Fibroblast of skin of back (primary cell): ENCODE measurements at places on chromosomes 12 and 14.

GRCh38 chr14:21510735-21511657 lies at the start of gene METTL3:
Gene METTL3, minus strand, starts transcription at chr14:21511340. Its CDS starts 117 bp downstream, at chr14:21511223.
- peak; percentile 100 for DNase-seq

- DNase-seq, result no peak
Observed at GRCh38 chr12:82721726-82722125, 35.0 kb downstream of the TMTC2 start.

DNA sequence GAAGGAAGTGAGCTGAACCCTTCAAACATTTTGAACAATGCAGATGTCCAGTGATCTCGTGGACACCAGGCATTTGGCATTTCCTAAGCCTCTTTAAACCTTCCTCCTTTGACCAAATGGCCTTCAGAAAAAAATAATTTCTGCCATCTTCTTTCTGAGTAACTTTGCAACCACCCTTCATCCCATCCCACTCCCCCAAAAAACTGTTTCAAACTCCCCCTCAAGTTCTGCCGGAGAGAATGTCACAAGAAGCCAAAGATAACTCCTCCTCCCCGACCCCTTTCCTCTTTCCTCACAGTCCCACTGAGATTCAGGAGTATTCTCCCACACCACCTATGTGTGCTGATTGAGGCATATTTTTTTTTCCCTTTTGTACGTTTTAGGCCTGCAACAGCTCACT lies 1.7 kb downstream of the KSR2 start:
- no peak for DNase-seq

GRCh38 chr12:26319511-26319910 lies 124.1 kb downstream of the SSPN start:
- peak; percentile 22 for DNase-seq

DNA sequence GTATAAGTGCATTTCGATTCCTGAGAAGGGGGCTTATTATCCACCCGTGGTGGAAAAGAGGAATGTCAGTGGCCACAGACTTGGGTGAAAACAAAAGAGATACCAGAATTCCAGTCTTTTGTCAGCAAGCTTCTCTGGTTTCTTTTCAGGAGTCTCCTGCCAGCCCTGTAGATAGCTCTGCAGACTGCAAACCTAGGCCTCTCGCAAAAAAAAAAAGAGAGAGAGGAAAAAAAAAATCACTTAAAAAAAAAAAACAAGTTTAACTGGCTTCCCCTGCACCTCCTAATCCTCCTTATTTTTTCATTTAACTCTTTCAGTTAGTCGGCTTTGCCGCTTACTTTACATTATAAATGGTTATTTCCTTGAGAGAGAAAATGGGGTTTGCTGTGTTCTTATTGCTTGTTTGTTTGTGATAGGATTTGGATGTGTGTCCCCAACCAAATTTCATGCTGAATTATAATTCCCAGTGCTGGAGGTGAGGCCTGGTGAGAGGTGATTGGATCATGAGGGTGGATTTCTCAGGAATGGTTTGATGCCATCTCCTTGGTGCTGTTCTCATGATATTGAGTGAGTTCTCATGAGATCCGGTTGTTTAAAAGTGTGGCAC lies 170.0 kb downstream of the BCL11B start:
- DNase-seq, result no peak

DNA sequence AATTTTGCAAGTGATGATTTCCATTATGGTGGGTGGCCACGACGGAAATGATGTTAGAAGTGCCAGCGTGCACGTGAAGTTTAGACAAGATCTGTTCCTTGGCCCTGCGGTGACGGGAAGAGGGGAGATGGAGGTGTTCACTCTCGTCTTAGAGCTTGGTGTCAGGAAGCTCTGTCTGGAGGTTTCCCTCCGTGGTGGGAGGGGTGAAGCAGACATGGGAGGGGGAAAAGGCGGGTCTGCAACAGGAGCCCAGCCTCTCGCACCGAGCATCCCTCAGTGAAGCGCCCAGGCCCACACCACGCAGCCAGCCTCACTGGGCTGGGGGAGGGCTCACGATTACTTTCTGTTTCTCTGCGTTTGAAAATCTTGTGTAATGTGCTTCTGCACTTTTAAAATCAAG lies 26.3 kb downstream of the EML1 start:
- DNase-seq, result no peak

DNA sequence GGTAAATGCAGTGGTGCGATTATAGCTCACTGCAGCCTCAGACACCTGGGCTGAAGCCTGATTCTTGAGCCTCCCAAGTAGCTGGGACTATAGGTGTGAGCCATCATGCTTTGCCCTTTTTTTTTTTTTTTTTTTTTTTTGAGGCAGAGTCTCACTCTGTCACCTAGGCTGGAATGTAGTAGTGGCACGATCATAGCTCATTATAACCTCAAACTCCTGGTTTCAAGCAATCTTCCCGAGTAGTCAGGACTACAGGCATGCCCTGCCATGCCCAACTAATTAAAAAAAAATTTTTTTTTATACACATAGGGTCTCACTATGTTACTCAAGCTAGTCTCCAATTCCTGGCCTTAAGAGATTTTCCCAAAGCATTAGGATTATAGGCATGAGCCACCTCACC lies 6.9 kb downstream of the ATP2A2 start:
- DNase-seq, result no peak

DNA sequence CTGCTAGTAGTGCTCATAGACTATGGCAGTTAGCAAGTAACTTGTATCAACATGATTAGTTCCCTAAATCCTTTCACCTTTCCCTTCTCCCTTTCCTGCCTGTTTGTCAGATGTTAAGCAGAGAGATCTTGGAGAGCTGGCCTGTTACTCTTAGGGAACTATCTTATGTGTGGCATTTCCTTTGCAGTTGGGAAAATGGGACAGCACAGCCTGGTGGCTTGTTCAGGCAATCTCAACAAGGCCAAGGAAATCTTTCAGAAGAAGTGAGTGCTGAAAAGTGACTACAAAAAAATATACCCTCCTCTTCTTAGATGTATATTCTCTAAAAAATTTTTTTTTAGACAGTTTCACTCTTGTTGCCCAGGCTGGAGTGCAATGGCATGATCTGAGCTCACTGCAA lies 7.4 kb downstream of the PARP2 start:
- peak; percentile 5 for DNase-seq

DNA sequence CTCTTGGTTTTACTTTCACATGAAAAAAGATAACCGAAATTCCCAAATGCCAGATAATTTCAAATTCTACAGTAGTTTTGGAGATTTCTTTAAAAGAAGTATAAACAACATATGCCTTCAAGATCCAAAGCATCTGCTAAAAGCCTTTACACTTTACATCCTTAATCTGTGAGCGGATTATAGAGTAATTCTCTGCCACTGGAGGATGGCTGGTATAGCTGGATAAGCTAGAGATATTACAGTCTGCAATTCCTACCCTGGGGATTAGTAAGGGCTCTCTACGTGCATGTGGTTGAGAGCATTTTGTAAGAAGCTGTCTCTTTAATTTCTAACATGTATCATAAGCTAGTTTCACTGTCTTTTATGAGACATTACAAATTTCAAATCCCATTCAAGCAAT lies 240.3 kb upstream of the HMGA2 start:
- DNase-seq, result no peak

DNA sequence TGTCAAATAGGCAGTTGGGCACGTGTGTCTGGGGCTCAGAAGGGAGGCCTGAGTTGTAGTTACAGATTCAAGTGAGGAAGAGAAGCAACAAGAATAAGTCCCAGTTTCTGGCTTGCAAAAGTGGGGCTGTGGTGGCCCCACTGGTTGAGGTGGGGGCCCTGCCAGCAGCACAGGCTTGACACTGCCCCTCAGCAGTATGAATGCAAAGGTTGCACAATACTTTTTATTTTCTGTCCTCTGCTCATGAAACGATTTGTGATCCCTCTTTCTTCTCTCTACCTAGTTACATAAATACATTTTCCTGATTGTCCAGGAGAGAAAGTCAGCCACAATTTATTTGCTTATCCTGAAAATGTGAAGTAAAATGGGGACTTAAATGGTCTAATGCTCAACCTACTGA lies 577.8 kb downstream of the AACS start:
- no peak for DNase-seq

GRCh38 chr12:96828169-96828789 lies 78.8 kb upstream of the NEDD1 start:
- no peak for DNase-seq

GRCh38 chr12:78115889-78116288 lies 285.2 kb downstream of the NAV3 start:
- DNase-seq, result no peak

- DNase-seq, result no peak
Observed at GRCh38 chr12:123961585-123962345, 10.9 kb downstream of the CCDC92 start.

- DNase-seq, result peak; percentile 84
Observed at GRCh38 chr12:6229224-6230218, 29.3 kb downstream of the CD9 start.

- DNase-seq, result no peak
Observed at GRCh38 chr14:36949371-36949770, 223.0 kb downstream of the SLC25A21 start.

- peak; percentile 45 for DNase-seq
Observed at GRCh38 chr12:129903092-129903945, 506 bp downstream of the TMEM132D start.

GRCh38 chr12:873954-874353 lies 75.5 kb downstream of the RAD52 start:
- peak; percentile 5 for DNase-seq

GRCh38 chr14:56660677-56661389 lies 81.2 kb downstream of the TMEM260 start:
- no peak for DNase-seq

GRCh38 chr14:59377991-59378601 lies 87.1 kb downstream of the GPR135 start:
- no peak for DNase-seq

DNA sequence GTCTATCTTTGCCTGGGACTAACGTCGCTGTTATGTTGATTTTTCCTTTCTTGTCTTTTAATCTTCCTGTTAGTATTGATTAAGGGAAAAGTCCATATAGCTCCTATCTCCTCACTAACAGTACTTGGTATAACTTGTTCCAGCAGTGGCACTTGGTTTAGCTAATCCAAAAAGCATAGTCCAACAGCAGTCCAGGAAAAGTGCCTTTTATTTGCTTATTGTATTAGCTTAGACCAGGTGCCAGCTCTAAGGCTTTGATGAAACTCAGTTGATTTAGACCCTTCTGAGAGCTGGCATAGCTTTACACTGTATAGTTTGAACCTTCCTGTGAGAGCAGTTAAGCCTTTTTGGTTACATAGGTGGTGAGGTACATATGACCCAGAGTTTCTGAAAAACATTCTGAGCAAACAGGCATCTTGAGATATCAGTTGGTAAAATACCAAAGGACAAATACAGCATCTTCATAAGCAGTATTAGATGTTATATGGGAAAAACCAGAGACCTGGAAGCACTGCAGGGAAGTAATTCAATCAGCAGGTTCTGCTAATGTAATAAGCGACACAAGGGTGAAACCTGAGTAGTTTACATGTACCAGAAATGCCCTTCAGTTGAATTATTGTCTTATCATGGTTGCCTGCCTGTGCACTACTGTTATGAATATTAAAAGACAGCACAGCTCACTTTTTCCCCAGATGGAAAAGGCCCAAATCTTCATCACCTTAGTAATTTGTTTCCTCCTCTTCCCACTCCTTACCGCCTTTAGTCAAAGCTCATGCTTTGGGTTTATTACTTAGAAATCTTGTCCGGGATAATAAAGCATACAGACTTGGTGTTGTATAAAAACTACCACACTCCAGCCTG lies 13.0 kb downstream of the PELI2 start:
- no peak for DNase-seq

- no peak for DNase-seq
Observed at GRCh38 chr14:37437490-37437889, 157.6 kb downstream of the FOXA1 start.

- peak; percentile 8 for DNase-seq
Observed at GRCh38 chr12:85775091-85775490, 61.1 kb downstream of the RASSF9 start.

GRCh38 chr14:85464135-85464895 lies 65.6 kb upstream of the FLRT2 start:
- no peak for DNase-seq

DNA sequence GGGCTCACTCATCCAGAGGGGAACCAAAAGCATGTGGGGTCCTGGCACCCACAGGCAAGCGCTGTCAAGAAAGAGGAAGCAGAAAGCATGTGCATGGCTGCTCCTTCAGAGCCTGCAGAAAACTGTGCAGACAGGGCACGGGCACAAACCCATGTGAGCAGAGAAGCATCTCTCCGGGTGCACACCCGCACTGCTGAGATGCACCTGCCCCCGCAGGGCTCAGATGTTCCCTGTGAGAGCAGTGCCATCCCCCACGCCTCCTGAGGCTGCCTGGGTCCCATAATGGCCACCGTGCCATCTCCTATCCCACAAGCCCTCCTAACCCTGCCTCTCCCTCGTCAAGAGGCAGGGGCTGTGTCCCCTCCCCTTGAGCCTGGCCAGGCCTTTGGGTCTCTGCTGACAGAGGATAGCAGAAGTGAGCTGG lies 32.3 kb upstream of the INF2 start:
- no peak for DNase-seq

DNA sequence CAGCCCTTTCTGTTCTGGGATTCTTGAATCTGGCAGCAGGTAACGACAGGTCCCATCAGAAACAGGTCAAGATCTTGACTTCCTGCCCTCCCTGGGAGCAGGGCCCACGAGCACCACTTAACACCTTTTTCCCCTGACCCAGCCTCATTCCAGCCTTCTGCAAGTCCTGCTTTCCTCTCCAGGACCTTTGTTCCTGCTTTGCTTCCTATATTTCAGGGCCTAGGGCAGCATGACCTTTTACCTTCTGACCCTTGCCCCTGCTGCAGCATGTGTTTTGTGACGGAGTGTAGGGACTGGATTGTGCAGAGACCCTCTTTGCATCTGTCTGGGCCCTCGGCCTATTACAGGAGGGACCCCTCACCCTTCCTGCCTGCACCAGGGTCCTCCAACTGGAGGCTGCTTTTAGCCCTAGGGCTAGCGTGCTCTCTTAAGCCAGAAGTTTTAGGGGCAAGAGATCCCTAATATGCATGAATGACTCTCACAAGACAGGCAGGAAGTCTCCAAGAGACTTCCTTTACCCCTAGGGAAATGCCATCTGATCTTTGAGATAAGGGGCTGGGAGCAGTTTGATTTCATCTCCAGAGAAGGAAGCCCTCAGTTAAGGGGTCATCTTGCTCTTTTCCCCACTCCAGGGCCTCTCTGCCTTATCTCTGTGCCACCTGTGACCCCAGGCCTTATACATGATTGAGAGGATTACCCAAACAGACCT lies 209.4 kb upstream of the BCL2L14 start:
- no peak for DNase-seq

DNA sequence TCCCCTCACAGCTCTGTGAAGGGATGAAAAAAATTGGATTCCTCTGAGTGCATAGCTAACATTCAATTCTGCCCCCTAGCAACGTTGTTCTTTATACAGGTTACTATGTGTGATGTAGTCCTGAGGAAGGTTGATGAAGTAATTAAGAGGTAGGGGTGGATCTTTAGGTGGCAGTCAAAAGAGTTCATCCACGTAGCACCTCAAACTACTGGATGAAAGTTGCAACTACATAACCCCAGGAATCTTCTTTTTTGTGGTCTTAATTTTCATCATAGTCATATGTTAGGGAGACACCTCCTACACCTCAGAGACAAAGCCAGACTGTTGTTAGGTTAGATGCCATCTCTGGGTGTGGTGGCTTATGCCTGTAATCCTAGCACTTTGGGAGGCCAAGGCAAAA lies 10.2 kb upstream of the NFE2 start:
- DNase-seq, result no peak
